ENCODE measurements at places on chromosomes 5 and 9.

DNA sequence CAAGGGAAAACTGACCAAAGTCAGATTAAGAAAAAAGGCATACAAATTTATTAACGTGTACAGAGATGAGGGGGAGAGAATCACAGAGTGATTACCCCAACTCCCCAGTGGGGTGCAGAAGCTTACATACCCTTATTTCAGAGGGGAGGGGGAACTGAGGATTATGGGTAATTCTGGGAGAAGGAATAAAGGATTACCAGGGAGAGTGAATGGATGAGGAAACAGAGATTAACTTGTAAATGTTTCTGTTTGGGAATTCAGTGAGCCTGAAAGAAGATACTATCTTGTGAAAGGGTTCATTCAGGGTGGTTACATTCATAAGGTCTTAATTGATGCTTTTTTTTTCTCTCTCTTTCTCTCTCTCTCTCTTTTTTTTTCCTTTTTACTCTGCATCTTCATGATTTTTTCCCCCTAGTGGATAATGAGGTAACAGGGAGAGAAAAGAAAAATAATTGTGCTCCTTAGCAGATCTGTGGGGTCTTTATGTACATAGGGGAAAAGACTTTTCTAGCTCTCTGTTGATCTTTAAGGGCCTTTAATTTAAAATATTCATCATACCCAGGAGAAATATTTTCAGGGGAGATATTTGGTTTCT lies 49.4 kb downstream of the TARS1 start:
- DNase-seq: no peak

DNA sequence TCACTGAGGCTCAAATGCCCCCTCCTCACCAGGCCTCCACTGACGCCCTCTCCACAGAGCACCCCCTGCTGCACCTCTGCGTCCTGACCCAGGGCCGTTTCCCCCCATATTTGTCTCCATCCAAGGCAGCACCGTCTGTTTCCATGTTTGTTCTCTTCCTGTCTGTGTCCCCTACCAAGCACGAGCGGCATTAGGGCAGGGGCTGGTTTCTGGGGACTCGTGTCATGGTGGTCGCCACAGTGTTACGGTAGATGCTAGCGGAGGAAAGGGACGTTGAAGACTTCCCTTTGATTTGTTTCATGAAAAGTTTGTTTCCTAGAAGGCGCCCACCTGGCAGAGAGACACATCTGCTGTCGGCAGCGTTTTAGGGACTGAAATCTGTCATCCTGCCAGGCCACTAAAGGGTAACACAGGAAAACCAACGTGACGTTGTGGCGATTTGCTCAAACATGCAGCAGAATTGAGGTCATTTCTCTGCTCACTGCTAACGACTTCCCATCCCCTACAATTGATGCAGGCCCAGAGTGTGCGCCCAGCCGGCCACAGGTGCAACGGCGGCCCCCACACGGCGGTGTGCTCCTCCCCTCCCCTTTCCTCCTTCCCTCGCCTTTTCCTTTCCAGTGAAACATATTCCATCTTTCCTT lies 79.3 kb upstream of the IRX4 start:
- DNase-seq: no peak

DNA sequence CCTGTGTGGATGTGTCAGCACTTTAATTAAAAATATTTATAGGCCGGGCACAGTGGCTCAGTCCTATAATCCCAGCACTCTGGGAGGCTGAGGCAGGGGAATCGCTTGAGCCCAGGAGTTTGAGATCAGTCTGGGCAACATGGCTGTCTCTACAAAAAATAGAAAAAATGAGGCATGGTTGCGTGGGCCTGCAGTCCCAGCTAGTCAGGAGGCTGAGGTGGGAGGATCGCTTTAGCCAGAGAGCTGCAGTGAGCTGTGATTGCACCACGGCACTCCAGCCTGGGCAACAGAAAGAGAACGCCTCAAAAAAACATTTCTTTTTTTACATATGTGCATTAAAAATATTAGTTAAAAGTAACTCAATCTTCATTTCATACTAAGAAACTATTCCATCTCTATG lies 6.2 kb downstream of the TBC1D9B start:
- no peak for DNase-seq

GRCh38 chr9:4946937-4947336 lies 38.1 kb upstream of the JAK2 start:
- DNase-seq: no peak

DNA sequence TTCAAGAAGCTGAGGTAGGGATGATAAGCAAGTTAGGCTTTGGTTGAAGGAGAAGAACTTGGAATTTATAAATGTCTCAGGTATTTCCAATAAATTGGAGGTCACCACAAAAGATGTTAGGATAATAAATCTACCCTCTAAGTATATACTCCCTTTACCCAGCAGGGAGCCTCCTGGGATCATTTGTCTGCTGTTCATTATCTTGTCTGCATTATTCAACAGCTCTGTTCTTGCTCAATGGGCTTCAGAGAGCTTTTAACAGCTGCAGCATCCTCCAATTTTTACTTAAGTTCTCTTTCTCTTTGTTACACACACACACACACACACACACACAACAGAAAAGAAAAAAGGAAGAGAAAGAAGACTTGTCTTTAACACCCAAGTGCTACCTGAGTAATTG lies 51.7 kb upstream of the VPS13A start:
- no peak for DNase-seq

DNA sequence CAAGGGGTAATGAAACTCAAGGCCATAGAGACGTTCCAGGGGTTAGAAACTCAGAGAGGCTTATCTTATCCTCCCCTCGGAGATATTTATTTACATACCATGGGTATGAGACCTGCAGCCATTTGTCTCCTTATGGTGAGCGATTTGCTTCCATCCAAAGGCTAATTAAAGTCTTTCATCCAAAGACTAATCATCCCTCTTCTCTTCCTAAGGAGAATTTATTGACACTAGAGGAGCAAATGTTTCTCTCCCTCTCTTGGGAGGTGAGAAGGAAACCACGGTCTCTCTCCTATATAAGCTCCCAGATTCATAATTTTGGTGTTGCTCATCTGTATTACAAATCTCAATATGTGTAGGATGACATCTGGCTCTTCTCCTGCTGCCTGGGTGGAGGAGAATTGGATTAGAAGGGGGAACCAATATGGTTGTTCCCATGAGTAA lies 31.0 kb upstream of the RPS23 start:
- DNase-seq: no peak

DNA sequence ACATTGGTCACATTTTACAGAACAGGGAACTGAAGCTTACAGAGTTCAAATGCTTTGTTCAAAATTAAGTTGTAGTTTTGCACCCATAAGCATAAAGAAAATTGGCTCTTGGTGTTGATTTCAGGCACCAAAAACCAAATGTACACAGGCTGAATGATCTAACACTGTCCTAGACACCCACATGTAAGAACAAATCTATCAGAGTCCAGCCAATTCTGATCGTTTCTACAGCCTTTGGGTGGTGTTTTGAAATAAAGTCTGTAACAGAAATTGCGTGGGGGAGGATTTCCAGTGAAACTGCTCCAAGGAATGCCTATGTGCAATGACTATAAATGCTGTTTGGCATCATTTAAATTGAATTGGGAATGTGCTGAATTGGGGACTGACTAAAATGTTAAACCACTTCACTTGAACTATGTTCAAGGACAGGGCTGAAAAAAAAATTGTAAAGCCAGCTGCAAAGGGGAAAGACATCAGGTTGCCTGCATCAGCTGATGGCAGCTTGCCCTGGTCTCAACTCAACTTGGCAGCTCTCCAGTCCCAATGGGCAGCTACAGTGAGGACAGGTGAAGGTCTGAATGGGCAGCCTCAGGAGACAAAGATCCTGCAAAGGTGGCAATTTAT lies 92.2 kb upstream of the TRPC7 start:
- DNase-seq: no peak

DNA sequence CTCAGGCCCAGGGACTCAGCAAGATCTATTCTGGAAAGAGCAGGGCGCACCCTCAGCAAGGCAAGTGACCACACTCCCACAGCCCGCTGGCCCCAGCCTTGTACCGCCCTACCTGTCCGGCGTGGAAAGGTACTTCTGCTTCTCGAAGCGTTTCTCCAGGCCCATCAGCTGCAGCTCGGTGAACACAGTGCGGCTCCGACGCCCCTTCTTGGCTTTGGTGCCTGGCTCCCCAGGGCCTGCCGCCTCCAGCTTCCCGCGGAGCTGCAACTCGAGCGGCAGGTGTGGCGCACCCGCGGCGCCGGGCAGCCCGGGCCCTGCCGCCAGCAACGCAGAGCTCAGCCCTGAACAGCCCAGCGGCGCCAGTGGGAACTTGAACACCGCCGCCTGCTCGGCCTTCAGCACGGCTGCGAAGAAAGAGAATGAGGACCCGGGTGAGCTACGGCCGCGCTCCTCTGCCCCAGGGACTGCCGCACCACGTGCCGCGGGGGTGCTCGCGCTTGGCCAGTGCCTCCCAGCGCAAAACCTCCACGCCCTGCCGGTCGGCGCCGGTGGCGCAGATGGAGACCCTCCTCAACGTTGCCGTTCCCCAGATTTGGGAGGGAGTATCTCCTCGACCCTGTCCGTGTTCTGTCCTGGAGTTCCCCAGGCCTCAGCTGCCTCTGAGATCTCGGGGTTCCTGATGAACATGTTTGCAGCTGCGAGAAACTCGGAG lies 2.2 kb downstream of the BARX1 start:
- no peak for DNase-seq

DNA sequence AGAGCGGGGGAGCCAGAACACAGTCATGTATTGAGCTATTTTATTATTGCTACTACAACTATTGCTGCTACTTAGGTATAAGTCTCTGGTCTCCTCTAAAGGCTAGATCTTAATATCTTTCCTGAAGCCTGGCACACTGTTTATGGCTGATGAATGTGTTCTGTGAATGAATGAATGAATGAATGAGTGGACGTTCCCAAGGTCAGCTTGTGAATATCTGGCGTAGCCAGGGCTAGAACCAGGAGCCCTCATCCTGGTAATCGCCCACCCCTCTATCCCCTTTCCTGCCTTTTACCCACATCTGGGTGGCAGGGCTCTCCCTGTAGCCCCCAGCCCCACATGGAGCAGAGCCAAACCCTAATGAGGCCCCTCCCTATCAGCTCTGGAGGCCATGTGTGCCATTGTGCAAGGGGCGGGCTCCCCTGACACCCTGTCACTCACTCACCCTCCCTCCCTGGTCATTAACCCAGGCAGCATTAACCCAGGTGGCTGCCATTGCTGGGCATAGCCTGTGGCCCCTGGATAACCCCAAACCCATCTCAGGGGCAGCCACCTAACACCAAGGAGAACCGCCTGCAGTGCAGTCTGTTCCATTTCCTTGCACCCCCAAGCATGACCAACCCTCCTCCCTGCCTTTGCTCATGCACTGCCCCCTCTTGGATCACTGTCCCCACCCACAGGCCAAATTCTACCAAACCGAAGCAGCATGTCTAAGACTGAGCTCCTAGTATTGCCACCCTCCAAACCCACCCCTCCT lies 2.0 kb upstream of the AKNA start:
- no peak for DNase-seq

GRCh38 chr5:91022518-91022917 lies 360.6 kb downstream of the ARRDC3 start:
- DNase-seq: no peak

DNA sequence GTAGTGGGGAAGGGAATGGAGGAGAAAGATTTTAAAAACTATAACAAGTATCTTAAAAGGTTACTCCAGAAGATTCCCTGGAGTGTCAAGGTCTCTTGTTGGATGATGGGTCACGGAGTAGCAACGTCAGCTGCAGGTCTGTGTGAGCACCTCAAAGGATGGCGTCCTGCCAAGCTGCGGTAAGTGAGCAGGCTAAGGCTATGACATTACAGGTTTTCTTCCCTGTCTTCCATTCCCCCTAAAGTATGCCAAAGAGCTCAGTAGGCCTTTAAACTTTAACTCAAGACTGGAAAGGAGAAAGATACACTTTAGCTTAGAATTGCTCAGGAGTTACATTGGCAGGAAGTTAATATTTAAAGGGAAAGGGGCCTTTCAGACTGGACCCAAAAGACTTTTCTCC lies 17.5 kb downstream of the SPOCK1 start:
- DNase-seq: no peak

- DNase-seq: no peak
These were observed 20.3 kb downstream of the MED27 start for GRCh38 chr9:132059361-132059760.

DNA sequence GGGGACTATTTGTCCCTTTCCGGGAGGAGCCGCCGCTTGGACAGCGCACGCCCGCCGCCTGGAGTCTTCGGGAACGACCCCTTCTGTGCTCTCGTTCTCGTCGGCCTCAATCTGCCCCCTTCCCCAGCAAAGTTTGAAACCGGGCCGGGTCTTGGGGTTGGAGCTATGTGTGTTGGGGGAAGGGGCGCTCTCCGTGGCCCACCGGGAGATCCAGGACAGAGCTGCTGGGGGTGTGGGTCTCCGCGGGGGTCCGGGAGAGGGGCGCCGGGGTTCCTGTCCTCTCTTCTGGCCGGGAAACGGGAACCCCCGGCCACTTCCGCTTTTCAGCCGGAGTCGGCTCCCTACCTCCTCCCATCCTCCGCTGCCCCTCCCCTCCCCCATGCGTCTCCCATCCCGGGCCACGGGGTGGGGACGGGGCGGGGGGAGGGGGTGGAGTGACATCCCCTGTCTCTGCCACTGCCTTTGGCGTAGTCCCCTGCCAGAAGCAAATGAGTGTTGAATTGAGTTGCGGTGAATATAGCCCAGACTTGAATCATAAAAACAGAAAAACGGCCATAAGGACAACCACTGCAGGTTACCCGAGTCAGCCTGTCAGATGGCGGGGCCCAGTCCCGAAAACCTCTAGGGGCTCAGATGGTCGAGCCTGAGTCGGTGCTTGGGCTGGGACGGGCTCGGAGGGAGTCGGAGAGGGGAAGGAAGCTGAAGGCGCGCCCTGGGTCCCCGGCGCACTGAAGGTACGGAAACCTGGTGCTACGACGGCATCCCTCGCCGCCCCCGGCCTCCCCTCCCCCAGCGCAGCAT lies 1.1 kb downstream of the CPLX2 start:
- no peak for DNase-seq

- DNase-seq: no peak
These were observed 2.1 kb upstream of the IRX4 start for GRCh38 chr5:1884678-1885403.

DNA sequence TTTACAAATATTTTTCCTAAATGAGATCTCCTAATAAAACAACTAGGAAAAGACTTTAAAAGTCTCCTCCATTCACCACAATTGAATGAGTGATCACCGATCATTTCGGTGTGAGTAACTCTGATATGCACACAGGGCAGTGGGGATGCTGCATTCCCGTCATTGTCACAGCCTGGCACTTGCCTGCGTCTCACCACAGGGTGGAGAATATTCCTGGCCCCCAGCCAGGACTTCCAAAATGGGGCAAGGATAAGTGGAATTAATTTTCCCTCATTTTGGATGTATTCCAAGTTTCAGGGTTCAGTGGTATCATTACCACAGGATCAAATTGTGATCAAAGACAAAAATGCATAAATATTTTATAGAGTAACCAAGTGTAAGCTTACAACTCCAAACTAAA lies 107.1 kb downstream of the CTNND2 start:
- no peak for DNase-seq
